ENCODE measurements at places on chromosomes 16 and 17. TPM values are rescaled to one million over a fixed set of nuclear protein-coding genes. Genes with fewer than 3 reads are reported as not detected.

- no peak for DNase-seq
Observed at GRCh38 chr17:75386430-75386829, 19.0 kb downstream of the GRB2 start.

DNA sequence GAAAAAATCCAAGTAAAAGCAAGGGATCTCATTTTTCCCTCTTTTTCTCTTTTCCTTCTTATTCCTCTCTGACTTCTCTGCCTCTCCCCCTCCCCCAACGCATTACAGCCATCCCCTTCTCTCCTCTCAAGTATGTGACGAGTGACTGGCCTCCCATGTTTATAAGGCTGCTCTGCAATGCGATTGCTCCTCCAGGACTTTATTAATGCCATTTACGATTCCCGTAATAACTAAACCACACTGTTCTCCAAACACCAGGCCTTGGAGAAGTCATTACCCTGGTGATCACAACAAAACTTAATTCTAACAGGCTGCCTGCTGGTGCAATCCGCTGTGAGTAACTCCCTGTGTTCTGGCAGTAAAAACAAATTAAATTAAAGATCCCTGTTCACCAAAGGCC is 88.8 kb downstream of the HS3ST3B1 start:
- no peak for DNase-seq

DNA sequence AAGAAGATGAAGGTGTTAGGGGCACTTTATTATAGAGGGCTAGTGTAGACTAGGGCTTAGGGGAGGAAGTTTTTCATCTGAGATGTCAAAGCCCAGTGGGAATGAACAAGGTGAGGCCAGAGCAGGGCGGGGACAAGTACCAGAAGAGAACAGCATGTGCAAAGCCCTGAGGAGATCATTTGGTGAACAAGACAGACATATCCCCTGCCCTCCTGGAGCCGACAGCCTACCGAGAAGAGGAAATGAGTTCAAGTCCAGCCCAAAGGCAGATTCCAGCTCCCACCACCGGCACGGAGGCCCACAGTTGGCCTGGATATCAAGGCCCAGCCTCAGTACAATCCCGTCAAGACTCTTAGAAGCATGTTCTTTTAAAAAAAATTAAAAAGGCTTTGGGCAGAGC is 61.1 kb downstream of the C16orf78 start:
- no peak for DNase-seq

- no peak for DNase-seq
Observed at GRCh38 chr17:81000334-81000630, 8.6 kb downstream of the CHMP6 start.

- no peak for DNase-seq
Observed at GRCh38 chr17:35701491-35701890, 29.9 kb upstream of the RASL10B start.

Gene RAB26
- total RNA-seq: 1.3 TPM

Data from glomerular endothelial cell (primary cell).